M059J (cell line): ENCODE measurements at places on chromosomes 6 and 20.

GRCh38 chr6:45209762-45210161 lies 118.4 kb upstream of the RUNX2 start:
- peak; percentile 58 for DNase-seq

DNA sequence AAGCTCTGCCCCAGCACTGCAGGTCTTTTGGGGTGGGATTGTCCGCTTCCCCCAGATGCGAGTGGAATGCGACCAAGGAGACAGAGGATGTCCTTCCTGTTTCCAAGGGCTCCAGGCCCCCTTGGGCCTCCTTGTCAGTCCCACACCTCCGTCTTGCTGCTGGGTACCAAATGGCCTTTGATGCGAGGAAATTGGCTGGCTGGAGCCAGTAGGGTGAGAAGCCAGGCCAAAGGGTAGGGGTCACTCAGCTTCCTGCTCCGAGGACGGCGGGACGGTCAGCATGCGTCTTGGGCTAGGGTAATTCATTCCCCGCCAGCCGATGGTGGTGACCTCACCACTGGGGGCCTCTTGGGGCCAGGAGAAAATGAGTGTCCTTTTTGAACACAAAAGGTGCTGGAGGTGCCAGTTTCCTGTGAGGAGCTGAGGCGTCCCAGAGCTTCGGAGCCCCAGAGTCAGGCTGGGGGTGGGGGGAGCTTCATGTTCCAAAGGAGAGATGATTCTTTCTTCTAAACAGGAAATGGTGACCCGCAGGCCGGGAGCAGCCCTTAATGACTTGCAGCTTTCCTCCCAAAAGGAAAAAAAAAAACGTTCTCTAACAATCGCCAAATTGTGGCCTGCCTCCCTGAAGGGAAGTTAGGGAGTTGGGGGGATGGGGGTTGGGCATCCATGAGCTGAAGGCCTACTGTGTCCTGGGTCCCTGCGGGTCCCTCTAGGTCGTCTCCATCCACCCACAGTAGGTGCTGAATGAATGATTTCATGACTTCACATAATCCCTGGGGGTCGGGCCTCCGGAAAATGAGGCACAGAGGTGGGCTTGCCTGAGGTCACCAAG lies 6.7 kb downstream of the SNAI1 start:
- peak; percentile 99 for DNase-seq

DNA sequence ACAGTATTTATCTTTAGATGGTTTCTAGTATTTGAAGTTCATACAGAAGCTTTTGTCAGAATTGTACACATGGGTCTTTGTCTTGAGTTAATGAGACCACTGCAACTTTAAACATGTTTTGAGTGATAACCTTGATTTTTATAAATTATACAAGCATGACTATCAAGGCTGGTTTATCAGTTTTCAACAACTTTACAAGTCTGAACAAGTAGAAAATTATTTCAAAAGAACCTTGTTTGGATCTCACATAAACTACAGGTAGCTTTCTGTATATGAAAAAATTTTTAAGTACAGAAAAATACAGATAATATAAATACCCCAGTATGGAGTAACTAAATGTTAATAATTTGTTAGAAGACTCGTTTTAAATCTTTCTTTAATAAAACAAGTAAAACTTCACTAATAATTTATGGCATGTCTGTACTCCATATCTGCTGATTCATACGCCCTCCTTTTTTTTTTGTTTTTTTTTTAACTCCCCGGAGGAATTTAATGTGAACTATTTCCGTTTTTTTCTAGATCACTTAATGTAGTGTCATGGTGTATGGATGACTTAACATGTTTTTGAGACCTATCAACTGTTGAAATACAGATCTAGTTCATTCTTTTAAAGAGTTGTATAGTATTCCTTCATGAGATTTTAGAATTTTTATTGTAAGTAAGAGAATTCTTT lies 18.3 kb downstream of the VAPB start:
- no peak for DNase-seq

DNA sequence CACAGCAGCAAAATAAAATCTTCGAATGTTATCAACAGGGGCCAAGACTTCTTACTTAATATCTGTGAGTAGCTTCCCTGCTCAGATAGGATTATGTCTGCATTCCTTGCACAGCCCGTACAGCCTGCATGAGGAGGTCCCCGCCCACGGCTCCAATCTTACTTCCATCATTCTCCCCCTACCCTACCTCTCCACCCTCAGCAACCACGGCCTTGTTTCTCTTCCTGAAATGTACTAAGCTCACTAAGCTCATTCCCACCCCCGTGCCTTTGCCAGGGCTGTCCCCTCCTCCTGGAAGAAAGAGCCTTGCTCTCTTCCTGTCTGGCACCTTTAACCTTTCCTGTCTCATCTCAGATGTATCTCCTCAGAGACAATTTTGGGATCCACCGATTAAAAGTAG lies 120.4 kb downstream of the BCAS1 start:
- peak; percentile 11 for DNase-seq

DNA sequence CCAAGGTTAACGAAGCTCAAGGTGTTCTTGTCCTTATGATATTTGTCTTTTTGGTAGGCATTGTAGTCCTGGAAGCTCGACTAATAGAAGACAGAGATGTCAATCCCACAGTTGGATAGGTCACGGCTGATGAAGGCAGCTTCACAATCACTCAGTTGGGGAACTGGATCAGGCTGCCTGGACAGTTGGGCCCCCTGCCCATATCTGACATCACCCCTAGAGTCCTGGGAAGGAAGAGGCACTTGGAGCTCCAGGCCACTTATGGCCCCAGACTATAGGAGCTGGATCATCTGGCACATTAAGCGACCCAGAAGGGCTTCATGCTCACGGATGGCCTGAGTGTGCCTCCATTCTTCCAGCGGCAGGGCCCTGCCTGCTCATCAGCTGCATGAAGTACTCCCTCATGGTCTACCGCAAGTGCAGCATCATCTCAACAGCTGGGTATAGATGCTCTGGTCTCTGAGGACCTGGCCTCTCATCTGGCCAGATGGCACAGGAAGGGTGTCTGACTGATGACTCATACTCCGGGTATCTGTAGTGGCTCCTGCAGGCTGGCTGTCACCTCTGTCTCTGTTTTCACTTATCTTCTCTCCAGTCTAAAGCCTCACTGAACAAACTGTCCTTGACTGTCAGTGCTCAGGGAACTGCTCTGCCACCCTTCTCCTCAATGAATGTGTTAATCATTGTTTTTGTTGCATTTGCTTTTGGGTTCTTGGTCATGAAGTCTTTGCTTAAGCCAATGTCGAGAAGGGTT lies 29.2 kb upstream of the SSR1 start:
- peak; percentile 58 for DNase-seq
